ENCODE measurements at places on chromosomes 12 and 14.

- DNase-seq = no peak
These were observed 50.5 kb upstream of the RAP1B start for GRCh38 chr12:68559984-68560850.

- no peak for DNase-seq
These were observed 258.7 kb downstream of the SYT10 start for GRCh38 chr12:33180918-33181317.

- no peak for DNase-seq
These were observed 700.6 kb downstream of the DIO2 start for GRCh38 chr14:79510659-79511058.

GRCh38 chr12:50647479-50647878 lies 116.4 kb upstream of the ATF1 start:
- DNase-seq = no peak

All from DMS153 (cell line).